Camera-type eye (tissue), 1 donor: ENCODE measurements at places on chromosomes 16 and 17. TPM values are rescaled to one million over a fixed set of nuclear protein-coding genes. Genes with fewer than 3 reads are reported as not detected.

The TM4SF5 gene
- total RNA-seq = not detected

The FBXO39 gene
- total RNA-seq = 0.22 TPM

The GRB7 gene
- 1.3 TPM for total RNA-seq

The PROCA1 gene
- total RNA-seq = 5.4 TPM

The CDK5R1 gene
- total RNA-seq = 39.2 TPM

The SHBG gene
- 1.3 TPM for total RNA-seq

The TNS4 gene
- 1.8 TPM for total RNA-seq

The ZNF23 gene
- total RNA-seq = 15.4 TPM

The MYH2 gene
- 272 TPM for total RNA-seq

The CACNG4 gene
- total RNA-seq = 11.9 TPM

The MRPS23 gene
- 21.9 TPM for total RNA-seq
